Astrocyte (in vitro differentiated cells and primary cell): ENCODE measurements at places on chromosomes 4 and X. TPM values are rescaled to one million over a fixed set of nuclear protein-coding genes. Genes with fewer than 3 reads are reported as not detected.

DNA sequence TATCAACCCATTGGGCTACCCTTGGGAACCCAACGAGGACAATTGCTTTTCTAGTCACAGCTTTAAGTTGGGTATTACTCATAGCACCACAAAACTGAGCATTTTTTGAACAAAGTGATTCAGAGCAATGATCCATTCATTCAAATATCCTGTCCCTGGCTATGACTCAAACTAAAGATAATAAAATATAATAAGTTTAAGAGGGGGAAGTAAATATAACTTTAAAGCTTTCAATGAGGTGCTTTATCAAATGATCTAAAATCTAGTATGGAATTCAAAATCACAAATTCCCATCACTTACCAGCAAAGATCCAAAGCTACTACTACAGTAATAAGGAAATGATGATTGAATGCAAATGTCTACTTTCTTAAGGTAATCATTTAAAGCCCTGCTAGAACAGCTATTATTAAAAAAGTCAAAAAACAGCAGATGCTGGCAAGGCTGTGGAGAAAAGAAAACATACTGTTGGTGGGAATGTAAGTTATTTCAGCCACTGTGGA, 39.8 kb upstream of the S100G start:
- H3K36me3 ChIP-seq: no peaks in the 10 kb centered on the region
- H3K4me1 ChIP-seq: peaks cover 4% of the 10 kb centered on the region
- H3K27me3 ChIP-seq: no peaks in the 10 kb centered on the region
- peak overlapping the region; percentile 93 for H3K27ac ChIP-seq

ARMCX4 gene
- 9.6 and 10.8 TPM in 2 replicates for total RNA-seq

GRCh38 chr4:174749091-174749490, 80.0 kb downstream of the GLRA3 start:
- no peak overlapping the region for H3K27ac ChIP-seq
- no peaks in the 10 kb centered on the region for H3K36me3 ChIP-seq
- H3K4me3 ChIP-seq: no peak overlapping the region
- H3K27me3 ChIP-seq: no peaks in the 10 kb centered on the region

MAGT1 gene
- total RNA-seq: 84.3 and 95.6 TPM in 2 replicates
